ENCODE measurements at places on chromosomes 2 and 18.

DNA sequence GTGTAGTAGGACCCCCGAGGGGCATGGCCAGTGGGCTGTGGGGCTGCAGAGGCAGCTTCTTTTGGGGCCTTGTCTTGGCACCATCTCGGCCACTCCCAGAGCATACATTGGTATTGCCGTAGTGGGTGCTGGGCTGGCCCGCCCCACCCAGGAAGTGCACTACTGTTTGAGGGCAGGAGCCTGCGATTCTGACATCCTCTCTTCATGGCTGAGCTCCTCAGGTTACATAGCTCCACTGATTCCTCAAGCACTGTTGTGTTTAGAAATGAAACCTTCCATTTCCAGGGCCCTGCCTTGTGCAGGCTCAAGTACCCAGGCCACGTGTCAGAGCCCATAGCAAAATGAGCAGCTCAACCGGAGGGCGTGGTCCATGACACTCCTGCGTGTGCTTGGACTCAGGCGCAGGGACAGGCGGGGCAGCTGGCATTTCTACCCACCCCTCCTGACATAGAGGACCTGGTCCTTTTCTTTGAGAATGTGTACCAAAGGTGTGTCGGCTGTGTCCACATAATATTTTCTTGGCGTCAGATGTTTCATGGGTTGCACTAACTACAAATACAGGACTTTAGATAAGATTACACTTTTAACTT is 67.9 kb downstream of the DGKD start:
- DNase-seq: peak; percentile 53

- DNase-seq: no peak
Measured at GRCh38 chr18:40877096-40877495, 1077.9 kb upstream of the PIK3C3 start.

DNA sequence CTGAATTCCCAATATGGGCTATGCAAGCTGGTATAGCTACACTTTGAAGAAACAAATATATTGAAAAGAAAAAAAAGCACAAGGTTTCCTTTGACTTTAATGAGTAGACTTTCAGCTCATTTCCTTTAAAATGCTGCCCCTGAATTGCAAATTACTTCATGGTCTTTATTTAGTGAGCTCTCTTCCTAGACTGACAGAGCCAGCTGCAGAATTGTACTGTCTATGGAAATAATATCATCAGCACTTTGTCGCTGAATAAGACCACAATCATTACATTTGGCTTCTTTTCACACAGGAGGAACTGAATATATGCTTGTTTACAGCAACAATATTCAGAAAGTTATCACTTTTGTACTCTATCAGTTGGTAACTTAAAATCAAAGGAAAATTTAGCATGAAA is 41.7 kb downstream of the ARL5A start:
- DNase-seq: no peak

DNA sequence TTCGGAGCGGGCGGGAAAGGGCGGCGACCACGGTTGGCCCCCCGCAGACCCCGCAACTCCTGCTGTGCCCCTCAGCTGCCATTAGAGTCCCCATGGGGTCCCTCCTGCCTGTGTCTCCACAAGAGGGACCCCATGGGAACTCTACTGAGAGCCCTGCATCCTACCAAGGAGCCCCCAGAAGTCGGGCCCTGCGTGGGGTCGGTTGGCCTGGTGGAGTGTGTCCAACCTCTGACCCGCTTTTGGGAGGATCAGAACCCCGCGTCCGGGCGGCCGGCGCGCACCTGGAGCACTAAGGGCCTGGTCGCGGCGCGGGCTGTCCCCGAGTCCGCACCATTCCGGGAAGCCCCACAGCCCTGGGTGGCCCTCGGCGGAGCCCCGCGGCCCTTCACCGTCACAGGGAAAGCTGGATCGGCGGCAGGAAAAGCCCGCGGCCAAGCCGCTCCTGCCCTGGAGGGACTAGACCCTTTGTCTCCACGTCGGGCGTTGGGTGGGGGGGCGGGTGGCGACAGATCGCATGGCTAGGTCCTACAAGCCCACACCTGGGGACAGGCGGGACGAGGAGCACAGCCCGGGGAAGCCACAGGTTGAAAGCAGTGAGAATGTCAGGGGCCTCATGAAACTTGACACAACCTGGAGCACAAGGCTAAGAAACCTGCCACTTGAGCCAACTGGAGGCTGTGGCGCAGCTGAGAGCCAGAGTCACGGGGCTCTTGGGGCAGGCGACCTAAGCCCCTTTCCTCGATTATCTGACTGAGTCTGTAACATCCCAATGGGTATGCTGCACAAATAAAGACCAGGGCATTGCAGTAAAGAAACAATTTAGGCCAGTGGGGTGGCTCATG is 11.2 kb upstream of the CXXC1 start:
- no peak for DNase-seq

- no peak for DNase-seq
Measured at GRCh38 chr18:57915248-57915647, 112.1 kb upstream of the ATP8B1 start.

DNA sequence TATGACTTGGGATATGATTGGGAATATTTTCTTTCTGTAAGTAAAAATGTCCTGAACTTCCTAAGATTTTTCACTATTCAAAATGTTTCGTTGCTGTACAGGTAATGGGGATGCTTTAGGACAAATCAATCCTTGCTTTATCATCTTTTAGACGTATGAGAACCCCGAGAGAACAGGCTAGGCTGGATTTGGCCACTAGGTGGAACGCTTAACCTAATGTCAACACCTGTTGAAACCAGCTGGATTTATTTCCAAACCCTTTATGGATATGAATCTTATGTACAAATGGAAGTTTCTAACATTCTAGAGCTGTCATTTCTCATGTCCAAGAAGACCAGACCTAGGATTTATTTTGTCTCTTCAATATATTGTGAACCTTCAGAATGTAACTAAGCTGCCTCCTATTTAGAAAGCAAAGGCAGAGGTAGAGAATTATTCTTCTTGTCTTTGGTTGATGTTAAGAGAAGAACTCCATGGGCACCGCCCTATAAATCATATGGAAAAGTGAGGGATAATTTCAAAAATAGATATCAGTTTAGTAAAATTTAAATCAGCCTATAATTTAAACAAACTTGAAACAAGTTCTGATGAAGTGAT is 96.7 kb downstream of the PMAIP1 start:
- peak; percentile 13 for DNase-seq

DNA sequence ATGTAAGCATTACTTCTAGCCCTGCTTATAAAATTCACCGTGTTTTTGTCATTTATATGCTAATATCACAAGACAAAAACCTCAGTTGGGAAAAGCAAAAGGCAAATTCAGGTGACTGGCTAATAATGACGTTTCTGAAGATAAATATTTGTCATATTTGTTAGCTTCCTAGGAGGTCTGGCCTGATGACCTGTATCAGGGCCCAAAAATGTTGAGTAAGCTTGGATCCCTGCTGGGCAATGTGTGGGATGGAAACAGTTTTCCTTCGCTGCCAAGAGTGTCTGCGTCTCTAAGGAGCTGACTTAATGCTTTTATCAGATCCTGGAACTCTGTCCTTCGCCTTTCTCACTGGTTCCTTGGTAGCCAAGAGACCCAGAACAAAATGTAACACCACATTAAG is 230.1 kb upstream of the PXDN start:
- DNase-seq: no peak

- DNase-seq: no peak
Measured at GRCh38 chr18:72419914-72420313, 124.2 kb downstream of the CBLN2 start.

DNA sequence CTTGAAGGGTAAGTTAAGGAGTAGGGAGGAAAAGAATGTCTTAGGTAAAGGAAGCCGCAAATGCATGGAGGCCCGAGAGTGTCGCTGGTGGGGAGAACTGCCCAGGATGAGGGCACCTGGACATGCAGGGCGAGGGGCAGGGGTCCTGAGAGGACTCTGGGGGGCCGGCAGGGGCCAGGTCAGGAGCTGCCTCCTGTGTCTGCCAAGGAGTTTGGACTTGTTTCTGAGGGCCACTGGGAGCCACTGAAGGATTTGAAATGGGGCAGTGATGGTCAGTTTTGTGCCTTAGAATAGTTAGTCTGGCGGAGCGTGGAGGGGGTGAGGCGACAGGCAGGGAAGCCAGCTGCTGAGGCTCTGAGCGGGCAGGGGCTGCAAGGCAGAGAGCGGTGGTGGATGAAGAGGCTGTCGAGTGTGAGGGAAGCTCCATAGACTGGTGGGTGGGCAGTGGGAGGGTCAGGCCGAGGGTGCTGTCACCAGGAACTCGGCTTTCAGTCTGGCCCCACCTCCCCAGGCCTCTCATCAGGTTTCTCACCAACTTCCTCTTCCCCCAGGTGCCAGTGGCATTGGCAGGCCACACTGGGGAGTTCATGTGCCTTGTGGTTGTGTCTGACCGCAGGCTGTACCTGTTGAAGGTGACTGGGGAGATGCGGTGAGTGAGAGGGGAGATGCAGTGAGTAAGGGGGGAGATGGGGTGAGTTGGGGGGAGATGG is 14.7 kb upstream of the SLC4A3 start:
- no peak for DNase-seq

GRCh38 chr2:1701020-1701419 is 43.3 kb downstream of the PXDN start:
- DNase-seq: no peak

GRCh38 chr2:41127351-41127750 is 675.5 kb upstream of the SLC8A1 start:
- DNase-seq: no peak

DNA sequence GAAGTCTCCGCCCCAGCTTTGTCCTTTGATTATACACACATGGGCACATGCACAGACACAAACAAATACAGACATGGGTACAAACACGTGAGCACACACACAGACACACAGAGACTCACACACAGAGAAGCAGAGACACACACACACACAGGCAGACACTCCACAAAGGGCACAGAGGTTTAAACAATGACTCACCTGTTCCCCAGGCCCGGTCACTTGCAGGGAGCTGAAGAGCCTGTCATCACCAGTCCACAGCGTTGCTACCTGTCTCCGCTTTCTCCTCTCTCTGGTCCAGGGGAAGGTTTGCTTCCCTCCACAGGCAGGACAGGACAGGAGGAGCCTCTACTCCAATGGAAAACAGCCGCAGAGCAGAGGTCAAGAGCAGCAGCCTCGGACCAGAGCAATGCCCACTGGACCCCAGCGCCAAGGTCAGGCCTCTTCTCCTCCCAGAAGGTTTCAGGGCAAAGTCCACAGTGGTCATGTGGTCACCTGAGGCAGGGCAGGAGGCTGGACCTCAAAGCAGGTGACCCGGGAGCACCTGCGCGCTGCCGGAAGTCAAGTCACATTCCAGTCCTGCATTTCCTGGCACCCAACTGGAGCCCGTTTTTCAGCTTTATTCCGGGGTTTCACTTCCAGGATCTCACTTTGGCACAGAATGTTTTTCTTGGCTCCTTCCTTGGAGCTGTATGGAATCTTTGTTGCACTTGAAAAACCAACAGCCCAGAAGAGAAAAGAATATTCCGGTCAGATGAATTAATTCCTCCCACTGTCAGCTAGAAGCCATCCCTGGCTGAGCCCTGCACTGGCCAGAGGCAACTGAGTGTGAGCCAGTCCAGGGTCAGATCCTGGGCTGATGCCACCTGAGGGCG is at the start of gene RAB17:
Gene RAB17 (minus strand): TSS at position 463 of the 869 bp plus-strand sequence. CDS start 4,580 bp downstream, outside the sequence.
- no peak for DNase-seq
